ENCODE measurements at places on chromosomes 1 and 21.

DNA sequence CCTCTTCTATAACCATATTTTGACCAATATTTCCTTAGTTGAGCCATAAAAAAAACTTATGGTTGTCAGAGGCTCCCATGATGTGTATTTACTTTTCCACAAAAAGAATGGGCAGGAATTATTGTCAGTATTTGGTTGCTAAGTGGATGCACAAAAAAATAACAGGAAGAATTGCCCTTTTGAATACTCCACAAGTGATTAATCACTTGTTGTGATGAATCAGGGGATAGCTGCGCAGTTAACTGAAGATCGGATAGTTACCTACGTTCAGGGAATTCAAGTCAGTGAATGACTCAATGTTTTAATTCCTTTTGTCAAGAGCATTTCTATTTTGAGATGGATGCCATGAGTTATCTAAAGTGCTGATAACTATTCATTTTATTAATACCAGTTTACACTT is 785.2 kb upstream of the B3GALT2 start:
- DNase-seq = no peak

GRCh38 chr1:115063228-115063901 is 25.9 kb downstream of the TSPAN2 start:
- no peak for DNase-seq

DNA sequence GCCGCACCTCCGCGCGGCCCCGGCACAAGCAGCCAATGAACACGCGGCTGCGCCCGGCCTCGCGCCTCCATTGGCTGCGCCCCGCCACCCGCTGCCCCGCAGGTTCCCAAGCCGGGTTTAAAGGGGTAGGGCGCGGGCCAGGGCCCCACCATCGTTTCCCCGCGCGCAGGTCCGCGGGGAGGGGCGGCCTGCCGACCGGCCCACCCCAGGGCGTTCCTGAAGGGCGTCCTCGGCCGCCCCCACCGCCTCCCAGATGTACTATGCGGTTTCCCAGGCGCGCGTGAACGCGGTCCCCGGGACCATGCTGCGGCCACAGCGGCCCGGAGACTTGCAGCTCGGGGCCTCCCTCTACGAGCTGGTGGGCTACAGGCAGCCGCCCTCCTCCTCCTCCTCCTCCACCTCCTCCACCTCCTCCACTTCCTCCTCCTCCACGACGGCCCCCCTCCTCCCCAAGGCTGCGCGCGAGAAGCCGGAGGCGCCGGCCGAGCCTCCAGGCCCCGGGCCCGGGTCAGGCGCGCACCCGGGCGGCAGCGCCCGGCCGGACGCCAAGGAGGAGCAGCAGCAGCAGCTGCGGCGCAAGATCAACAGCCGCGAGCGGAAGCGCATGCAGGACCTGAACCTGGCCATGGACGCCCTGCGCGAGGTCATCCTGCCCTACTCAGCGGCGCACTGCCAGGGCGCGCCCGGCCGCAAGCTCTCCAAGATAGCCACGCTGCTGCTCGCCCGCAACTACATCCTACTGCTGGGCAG is at the start of gene OLIG1:
OLIG1 (plus strand) TSS at position 148 of the 750 bp plus-strand sequence; CDS start at position 254, 106 bp downstream.
- peak; percentile 75 for DNase-seq

DNA sequence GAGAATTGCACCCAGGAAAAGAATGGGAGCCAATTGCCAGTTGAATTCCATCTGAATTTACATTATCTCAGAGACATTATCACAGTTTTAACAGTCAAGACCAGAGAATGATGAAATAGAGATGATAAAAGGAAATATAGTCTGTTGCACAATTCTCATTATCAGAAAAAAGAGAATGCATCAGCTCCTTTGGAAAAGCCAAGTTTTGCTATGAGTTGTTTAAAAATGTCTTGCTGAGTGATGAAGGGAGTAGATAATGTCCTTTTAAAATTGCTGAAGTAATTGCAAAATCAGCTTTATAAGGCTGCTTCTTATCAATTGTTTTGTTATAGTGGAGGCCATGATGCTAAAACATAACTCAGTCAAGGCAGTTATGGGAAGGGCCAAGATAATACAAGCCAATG is 37.9 kb upstream of the EEIG2 start:
- DNase-seq = no peak

GRCh38 chr21:43881283-43881682 is 16.3 kb downstream of the AGPAT3 start:
- DNase-seq = no peak

GRCh38 chr1:116496380-116496779 is 74.4 kb downstream of the CD58 start:
- no peak for DNase-seq

DNA sequence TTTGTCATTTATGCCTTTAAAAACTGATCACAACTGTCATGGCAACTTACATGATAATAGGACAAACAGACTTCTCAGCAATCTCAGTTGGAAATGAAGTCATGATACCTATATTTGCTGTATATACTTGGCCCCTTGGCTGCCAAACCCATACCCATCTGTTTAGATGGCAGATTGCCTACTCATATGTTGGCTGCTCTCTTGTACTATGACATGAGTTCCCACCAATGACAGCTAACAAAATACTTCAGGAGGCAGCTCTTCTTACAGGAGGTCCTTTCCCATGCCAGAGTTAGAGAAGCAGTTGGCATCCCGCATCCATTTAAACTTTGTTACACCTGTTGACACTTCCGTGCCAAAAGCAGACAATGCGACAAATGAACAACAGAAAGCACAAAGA is 603.1 kb upstream of the ADGRL2 start:
- DNase-seq = no peak

DNA sequence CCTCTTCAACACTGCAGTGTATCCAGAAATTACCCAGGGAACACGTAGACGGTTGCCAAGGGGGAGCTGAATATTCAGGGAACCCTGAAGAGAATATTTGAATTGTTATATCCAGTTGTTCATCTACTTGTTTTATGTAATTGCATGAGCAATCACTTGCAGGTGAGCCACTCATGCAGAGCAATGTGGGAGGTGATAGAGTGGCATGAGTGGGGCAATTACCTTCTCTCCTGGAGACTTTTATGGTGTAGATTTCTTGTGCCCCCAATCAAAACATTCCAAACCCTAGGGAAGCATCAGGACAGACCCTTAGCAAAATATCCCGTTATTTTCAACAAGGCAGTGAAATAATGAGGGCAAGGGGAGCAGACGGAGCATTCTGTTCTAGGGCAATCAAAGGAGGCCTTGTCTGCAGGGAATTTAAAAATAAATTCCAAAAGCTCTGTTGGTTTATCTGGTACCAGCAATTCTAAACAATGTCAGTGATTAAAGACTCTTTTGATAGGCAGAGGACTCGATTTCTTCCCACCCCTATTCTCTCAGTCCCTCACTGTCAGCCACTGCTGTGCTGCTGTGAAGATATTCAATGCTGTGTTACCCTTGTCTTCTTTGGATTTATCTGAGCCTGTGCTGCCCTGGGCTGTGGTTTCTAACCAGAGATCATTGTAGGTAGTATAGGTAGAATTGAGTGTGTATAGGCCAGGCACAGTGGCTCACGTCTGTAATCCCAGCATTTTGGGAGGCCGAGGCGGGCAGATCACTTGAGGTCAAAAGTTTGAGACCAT is 180.2 kb upstream of the MAP1LC3C start:
- no peak for DNase-seq
